HepG2 (cell line): ENCODE measurements at places on chromosomes 5 and 9. TPM values are rescaled to one million over a fixed set of nuclear protein-coding genes. Genes with fewer than 3 reads are reported as not detected.

DNA sequence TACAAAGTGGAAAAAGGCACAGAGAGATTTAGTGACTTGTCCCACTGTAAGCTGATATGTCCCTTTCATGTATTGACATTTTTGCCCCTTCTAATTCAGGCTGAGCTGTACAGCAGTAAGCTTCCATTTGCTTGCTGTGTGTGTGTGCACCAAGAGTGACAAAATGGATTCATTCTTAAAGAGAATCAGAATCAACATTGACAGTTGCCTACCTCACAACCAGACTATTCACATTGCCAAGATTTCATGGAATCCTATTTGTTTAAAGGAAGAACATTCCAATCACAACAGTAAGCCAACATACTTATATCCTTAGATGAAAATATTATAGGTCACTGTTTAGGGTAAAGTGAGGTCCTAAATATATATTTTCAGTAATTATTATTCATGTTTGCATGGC is 102.6 kb downstream of the TMEM232 start:
- H3K4me3 ChIP-seq: no peak overlapping the region
- H3K36me3 ChIP-seq: no peaks in the 10 kb centered on the region
- H3K27ac ChIP-seq: no peak overlapping the region
- no peaks in the 10 kb centered on the region for H3K4me1 ChIP-seq

GRM6 gene
- not detected in 2 replicates for total RNA-seq

DNA sequence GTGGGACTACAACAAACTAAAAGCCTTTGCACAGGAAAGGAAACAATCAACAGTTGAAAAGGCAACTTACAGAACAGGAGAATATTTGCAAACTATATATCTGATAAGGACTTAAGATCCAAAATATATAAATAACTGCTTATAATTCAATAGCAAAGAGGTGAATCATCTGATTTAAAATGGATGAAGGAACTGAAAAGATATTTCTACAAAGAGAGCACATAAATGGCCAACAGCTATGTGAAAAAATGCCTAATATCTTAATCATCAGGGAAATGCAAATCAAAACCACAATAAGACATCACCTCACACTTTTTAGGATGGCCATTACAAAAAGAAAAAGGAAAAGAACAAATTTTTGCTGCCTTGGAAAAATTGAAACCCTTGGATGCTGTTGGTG is 100.4 kb downstream of the LURAP1L start:
- H3K27me3 ChIP-seq: no peaks in the 10 kb centered on the region
- peaks cover 11% of the 10 kb centered on the region for H3K4me1 ChIP-seq
- H3K4me3 ChIP-seq: no peak overlapping the region
- no peaks in the 10 kb centered on the region for H3K36me3 ChIP-seq

- H3K36me3 ChIP-seq: no peaks in the 10 kb centered on the region
- H3K4me3 ChIP-seq: no peak overlapping the region
- peaks cover 35% of the 10 kb centered on the region for H3K4me1 ChIP-seq
- DNase-seq: no peak
Observed at GRCh38 chr5:116674881-116675625, 100.4 kb upstream of the SEMA6A start.

ADGRD2 gene
- total RNA-seq: not detected in 2 replicates

OBP2B gene
- total RNA-seq: not detected in 2 replicates

DNA sequence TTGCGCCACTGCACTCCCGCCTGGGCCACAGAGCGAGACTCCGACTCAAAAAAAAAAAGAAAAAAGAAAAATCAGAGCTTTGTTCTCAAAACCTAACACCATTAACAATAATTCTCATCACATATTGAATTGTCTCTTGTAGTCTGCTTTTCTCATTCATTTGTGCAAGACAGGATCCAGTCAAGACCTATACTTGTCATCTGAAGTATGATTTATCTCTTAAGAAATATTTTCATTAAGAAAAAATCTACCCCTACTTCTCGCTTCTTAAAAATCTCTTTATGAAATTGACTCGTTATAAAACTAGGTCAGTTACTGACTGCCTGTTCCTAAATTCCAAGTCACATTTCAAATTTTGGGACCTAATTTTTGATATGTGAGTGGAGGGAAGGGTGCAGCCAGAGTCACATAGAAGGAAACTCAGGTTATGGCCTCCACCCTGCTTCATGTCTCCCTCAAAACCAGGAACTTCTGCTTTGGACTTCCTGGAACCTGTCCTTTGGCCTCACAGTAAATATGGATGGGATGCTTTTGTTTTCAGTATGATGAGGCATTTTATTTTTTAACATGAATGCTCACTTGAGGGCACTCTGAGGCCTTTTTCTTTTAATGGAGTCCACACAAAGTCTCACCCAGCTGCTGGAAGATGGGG is 18.9 kb downstream of the ZNF169 start:
- no peaks in the 10 kb centered on the region for H3K36me3 ChIP-seq
- peak overlapping the region; percentile 26 for H3K27ac ChIP-seq
- peaks cover 18% of the 10 kb centered on the region for H3K4me1 ChIP-seq
- no peak overlapping the region for H3K4me3 ChIP-seq
- H3K27me3 ChIP-seq: no peaks in the 10 kb centered on the region

DNA sequence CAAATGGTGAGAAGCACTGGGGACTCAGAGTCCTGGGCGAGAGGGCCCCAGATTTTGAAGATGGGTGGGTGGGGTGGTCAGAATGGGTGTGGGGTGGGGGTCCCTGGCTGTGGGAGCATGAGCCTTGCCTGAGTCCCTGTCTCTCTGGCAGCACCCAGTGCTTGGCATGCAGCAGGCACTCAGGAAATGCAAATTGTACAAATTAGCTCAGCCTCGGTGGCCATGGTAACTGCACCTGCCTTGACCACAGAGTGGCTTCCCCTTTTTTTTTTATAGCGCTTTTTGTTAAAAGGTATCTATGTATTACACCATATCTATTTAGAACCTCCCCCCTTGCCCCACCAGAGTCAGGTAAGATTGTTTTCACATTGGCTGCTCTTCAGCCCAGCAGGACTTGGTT is 19.2 kb upstream of the PITX1 start:
- H3K27me3 ChIP-seq: no peaks in the 10 kb centered on the region
- peaks cover 18% of the 10 kb centered on the region for H3K4me1 ChIP-seq

DNA sequence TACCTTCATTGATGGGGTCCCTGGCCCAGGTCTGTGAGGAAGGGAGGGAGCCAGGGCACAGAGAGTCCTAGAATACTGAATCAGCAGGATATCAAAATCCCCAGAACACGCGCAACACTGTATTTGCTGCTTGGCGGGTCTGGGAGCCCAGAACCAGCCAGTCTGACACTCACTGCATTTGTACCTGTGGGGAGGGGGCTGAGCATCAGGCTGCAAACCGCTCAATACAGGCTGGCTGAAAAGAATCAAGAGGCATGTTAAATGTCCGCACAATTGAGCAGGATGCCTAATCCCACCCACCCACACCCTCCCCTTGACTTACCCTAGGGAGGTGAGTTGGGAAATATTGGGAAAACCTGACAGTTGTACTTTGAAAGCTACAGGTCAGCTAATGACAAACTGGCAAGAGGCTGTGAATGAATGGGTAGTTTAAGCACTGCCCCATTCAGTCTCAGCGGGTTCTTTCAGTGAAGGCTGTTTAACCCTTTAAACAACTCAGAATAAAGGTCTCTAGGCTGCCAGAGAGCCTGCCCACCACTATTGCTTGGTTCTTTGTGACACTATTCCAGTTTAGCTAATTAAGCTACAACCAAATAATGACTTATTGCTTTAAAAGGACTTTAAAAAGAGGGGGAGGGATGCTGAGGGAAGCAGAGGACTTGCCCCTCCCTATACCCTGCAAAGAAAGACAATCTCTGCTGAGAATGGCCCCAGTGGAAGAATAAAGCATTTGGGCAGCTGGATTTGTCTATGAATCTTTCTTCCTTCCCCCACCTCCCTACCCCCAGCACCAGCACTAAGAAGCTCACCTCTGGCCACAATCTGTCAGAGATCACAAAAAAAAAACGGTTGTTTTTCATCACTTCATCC is 5.0 kb downstream of the SPRY4 start:
- no peak for DNase-seq
- H3K27me3 ChIP-seq: no peaks in the 10 kb centered on the region
- H3K4me3 ChIP-seq: peak overlapping the region; percentile 62
- peaks cover 39% of the 10 kb centered on the region for H3K36me3 ChIP-seq
- H3K27ac ChIP-seq: peak overlapping the region; percentile 54
- H3K4me1 ChIP-seq: peaks cover 75% of the 10 kb centered on the region

GCNT4 gene
- 0.22 and 0.27 TPM in 2 replicates for total RNA-seq

CDKN2B gene
- 0.83 and 1.4 TPM in 2 replicates for total RNA-seq

DNA sequence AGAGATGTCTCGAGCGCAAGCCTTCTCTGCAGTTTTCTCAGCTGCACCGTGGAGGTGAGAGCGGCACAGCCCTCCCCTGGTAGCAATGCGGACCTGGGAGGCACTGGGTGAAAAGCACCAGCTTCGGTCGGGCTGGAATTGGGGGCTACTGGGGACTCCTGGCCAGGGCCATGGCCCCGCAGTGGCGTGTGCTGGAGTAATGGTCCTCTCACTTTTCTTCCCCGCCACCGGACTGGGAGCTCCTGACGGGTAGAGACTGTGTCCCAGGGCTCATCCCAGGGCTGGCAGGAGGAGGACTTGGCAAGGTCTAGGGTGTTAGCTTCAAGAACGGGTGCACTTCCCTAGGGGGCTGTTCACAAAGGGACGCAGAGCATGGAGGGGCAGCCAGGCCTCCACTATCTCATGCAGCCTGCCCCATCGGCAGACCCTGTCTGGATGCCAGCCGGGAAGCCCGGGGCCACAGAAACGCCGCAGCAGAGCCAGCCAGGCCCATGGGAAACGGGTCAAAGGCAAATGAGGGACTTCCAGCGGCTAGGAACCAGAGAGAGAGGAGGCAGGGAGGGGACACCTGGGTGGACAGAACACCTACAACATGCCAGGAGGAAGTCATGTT is 92.6 kb upstream of the MVB12B start:
- no peaks in the 10 kb centered on the region for H3K36me3 ChIP-seq
- no peak for DNase-seq
- H3K4me1 ChIP-seq: no peaks in the 10 kb centered on the region
- H3K27ac ChIP-seq: no peak overlapping the region

- H3K4me1 ChIP-seq: peaks cover 13% of the 10 kb centered on the region
- no peak overlapping the region for H3K27ac ChIP-seq
- DNase-seq: no peak
- no peaks in the 10 kb centered on the region for H3K27me3 ChIP-seq
- no peaks in the 10 kb centered on the region for H3K36me3 ChIP-seq
Observed at GRCh38 chr9:104999136-104999535, 71.2 kb upstream of the ABCA1 start.

CARD6 gene
- total RNA-seq: 1.4 TPM in 2 replicates
